Right atrium auricular region (tissue), 2 donors: ENCODE measurements at places on chromosomes 12 and 14. TPM values are rescaled to one million over a fixed set of nuclear protein-coding genes. Genes with fewer than 3 reads are reported as not detected.
A peak's percentile ranks its signal among the peaks of the same experiment; 100 is the strongest.

GRCh38 chr14:55071870-55072640, 20.6 kb downstream of the MAPK1IP1L start:
- no peak for DNase-seq

- no peak for DNase-seq
Observed at GRCh38 chr14:69682621-69683263, 71.3 kb downstream of the SUSD6 start.

DNA sequence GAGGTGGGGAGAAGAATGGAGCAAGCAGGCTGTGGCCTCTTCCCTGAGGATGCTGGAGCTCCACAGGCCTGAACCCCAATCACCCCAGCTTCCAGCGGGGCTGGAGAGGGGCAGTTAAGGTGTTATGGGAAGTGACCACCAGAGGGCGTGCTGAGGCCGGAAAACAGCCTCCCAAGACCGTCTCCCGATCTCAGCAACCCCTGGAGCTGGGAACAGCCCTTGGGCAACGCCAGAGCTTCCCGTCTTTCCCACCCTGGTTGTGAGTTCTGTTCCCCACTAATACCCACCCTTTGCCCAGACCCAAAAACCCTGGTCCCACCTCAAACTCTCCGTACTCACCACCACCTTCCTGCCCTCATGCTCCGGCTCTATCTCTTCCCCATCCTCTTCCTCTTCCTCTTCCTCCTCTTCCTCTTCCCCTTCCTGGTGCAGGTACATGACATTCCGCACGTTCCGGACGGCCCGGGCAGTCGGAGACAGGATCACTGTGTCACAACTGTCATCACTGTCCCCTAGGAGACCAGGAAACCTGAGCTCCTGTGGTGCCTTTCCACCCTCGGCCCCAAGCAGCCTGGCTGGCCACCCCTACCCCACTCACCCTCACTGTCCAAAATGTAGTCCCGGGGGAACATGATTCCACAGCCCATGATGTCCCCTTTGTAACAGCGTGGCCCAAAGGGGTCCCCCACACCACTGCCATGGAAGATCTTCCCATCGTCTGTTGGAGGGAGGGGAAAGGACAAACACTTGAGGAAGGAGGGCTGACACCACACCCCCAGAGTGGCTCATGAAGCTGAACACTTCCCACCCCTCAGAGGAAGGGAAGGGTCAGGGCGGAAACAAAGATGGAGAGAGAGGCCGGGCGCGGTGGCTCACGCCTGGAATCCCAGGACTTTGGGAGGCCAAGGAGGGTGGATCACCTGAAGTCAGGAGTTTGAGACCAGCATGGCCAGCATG, 12.9 kb downstream of the SPRYD3 start:
- peak; percentile 86 for DNase-seq

DNA sequence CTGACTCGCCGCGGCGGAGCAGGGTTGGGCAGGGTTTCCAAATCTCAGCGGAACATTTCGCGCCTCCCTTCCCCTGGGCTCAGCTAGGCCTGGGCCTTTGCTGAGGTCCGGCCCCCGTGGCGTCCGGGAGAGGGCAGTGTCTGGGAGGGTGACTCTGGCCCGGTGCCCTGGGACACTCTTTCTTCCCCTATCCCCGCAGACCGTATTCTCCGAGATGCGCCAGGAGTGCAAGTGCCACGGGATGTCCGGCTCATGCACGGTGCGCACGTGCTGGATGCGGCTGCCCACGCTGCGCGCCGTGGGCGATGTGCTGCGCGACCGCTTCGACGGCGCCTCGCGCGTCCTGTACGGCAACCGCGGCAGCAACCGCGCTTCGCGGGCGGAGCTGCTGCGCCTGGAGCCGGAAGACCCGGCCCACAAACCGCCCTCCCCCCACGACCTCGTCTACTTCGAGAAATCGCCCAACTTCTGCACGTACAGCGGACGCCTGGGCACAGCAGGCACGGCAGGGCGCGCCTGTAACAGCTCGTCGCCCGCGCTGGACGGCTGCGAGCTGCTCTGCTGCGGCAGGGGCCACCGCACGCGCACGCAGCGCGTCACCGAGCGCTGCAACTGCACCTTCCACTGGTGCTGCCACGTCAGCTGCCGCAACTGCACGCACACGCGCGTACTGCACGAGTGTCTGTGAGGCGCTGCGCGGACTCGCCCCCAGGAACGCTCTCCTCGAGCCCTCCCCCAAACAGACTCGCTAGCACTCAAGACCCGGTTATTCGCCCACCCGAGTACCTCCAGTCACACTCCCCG, 3.0 kb downstream of the WNT1 start:
- DNase-seq: no peak

GRCh38 chr14:66772146-66772545, 264.2 kb downstream of the GPHN start:
- no peak for DNase-seq

GRCh38 chr12:19988001-19988400, 380.3 kb upstream of the PDE3A start:
- no peak for DNase-seq

DNA sequence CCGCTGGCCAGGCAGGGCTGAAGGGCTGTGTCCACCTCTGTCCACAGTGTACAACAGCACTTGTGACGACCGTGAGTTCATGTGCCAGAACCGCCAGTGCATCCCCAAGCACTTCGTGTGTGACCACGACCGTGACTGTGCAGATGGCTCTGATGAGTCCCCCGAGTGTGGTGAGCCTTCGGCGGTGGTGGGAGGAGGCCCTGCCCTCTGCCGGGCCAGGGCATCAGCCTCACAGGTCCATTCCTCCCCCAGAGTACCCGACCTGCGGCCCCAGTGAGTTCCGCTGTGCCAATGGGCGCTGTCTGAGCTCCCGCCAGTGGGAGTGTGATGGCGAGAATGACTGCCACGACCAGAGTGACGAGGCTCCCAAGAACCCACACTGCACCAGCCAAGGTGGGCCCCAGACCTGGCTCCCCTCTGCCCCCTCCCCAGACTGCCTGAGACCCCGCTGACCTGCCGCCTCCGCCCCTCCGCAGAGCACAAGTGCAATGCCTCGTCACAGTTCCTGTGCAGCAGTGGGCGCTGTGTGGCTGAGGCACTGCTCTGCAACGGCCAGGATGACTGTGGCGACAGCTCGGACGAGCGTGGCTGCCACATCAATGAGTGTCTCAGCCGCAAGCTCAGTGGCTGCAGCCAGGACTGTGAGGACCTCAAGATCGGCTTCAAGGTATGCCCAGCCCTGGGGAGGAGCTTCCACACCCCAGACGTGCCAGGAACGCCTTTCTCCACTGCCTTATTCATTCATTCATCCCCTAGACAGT, 20.8 kb upstream of the NXPH4 start:
- no peak for DNase-seq

GRCh38 chr12:92341065-92341668, 195.5 kb upstream of the BTG1 start:
- no peak for DNase-seq

DNA sequence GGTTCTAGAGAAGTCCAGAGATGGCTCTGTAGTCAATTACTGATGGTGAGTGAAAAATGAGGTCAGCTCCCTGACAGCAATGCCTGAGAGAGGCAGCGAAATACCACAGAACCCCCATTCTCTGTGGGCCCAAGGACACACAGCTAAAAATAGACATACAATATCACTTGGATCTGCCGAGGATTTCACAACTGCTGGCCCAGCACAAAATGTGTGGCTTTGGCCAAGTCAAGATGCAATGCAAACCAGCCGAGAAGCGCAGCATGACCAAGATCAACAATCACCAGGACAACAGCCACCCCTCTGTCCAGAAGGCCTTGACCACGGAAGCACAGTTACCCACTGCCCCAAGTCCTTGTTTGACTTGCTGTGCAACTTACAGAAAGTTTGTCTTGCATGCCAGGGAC, 52.2 kb downstream of the CKAP4 start:
- DNase-seq: peak; percentile 79

DNA sequence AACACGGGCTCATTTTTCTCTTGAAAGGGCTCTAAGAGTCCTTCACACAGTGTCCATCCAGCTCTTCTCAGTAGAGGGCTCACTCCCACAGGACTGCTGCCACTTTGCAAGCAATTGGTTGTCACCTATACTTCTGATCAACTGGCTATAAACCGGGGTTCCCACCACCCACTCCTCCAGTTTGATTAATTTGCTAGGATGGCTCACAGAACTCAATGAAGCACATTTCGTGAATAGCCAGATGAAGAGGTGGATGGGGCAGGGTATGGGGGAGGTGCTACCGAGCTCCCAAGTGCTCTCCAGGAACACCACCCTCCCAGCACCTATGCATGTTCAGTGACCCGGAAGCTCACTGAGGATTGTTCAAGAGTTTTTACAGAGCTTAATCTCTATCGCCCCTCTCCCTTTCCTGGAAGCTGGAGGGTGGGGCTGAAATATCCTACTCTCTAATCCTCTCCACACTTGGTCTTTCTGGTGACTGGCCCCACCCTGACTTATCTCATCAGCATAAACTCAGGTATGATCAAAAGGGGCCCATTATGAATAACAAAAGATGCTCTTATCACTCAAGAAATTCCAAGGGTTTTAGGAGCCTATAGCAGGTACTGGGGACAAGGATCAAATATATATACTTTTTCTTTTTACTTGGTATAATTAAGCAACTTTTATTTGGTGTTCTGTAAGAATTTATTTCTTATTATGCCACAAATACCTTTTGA, 13.9 kb upstream of the EGLN3 start:
- DNase-seq: no peak

- no peak for DNase-seq
Observed at GRCh38 chr14:105490267-105490571, 827 bp upstream of the TEDC1 start.

DNA sequence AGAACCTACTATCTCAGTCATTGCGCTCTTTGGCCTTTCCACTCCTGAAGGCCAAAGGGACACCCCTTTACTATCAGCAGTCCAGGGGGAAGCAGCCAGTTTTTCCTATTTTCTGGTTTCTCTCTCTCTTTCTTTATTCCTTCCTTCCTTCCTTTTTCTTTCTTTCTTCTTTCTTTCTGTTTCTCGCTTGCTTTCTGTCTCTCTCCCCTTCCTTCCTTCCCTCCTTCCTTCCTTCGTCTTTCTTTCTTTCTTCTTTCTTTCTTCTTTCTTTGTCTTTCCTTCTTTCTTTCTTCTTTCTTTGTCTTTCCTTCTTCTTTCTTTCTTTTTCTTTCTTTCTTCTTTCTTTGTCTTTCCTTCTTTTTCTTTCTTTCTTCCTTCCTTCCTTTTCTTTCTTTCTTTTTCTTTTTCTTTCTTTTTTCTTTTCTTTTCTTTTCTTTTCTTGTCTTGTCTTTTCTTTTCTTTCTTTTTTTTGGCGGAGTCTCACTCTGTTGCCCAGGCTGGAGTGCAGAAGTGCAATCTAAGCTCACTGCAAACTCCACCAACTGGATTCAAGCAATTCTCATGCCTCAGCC, 64.9 kb upstream of the OTX2 start:
- DNase-seq: no peak

- no peak for DNase-seq
Observed at GRCh38 chr12:130636370-130636769, 79.7 kb downstream of the RIMBP2 start.

- DNase-seq: no peak
Observed at GRCh38 chr12:3694673-3695072, 58.2 kb downstream of the CRACR2A start.

GRCh38 chr14:103014466-103015228, 42.7 kb downstream of the CDC42BPB start:
- DNase-seq: no peak

DNA sequence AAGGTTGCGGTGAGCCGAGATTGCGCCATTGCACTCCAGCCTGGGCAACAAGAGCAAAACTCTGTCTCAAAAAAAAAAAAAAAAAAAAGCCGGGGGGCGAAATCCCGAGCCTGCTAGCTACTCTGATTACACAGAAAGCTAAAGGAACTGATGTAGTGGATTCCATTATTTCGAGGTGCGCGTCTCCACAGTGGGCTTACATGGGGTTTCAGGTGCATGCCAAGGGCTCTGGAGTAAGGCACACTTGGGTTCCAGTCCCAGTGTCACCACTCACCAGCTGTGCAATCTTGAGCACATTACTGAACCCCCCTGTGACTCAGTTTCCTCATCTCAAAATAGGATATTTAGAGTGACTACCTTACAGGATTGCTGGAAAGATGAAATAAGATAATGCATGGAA, 1.7 kb upstream of the RAB15 start:
- no peak for DNase-seq

- no peak for DNase-seq
Observed at GRCh38 chr14:96197969-96198368, 6.7 kb upstream of the BDKRB2 start.

DNA sequence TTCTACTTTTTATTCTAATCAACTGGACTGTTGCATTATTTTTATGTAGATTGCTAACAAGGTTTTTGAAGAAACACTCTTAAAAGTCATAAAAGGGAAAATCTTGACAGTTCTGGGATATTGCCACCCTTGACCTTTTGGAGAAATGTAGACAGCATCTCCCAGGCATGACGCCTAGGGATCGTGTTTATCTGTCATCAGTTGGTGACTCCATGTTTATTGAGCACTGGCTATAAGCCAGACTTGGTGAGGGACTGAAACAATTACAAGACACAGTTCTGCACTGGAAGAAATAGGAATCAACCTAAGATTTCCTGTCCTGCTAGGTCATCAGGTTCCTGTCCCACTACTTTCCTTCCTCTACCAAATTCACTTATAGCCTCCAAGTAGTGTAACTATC, 34.5 kb downstream of the HMGA2 start:
- DNase-seq: no peak

DNA sequence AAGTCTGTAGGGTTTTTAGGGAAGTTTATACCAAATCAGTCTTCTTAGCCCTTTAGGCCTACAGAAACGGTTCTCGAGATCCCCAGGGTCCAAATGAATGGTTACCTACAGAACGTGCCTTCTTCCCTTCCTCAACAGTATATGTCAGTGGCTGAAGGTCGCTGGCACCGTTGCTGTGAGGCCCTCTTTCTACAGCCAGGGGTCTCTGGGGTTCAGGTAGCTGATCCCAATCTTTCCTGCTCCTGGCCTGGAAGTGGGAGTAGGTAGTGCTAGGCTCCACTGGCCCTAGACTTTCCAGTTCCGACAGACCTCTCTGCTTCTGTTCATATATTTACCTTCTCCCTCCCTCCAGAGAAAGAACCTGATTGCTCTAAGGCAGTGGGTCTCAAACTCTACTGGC, 6.4 kb upstream of the EGLN3 start:
- no peak for DNase-seq

Gene PLA2G1B
- not detected for total RNA-seq

Gene BMP4
- 7.8 TPM for total RNA-seq

Gene DPY19L2
- total RNA-seq: 27.7 TPM

Gene DAO
- total RNA-seq: not detected

Gene TRHDE
- total RNA-seq: 3.4 TPM

Gene SLC22A17
- total RNA-seq: 29.4 TPM

Gene SYNDIG1L
- 0.22 TPM for total RNA-seq

Gene ZC2HC1C
- total RNA-seq: 10.5 TPM
